ENCODE measurements at places on chromosomes 7 and 10. TPM values are rescaled to one million over a fixed set of nuclear protein-coding genes. Genes with fewer than 3 reads are reported as not detected.

MLXIPL gene
- not detected for total RNA-seq

RARRES2 gene
- total RNA-seq, result not detected

PLAU gene
- 0.57 TPM for total RNA-seq

DNA sequence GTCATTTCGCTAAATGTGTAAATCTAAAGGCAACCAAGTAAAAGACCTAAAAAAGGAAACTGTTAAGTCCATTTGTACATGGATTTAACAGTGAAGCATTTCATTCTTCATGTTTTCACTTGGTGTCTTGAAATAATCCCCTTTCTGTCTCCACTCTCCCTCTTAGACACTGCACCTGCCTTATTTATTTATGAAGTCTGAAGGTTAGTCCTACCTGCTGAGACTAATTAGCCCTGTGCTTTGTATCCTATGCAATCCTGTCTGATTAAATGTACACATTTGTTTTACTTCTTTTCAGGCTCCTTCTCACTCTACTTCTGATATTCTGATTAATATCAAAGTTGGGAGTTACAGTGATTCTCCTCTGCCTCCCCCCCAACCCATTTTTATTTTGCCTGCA is 1.9 kb upstream of the TCF7L2 start:
- no peak for DNase-seq

DNA sequence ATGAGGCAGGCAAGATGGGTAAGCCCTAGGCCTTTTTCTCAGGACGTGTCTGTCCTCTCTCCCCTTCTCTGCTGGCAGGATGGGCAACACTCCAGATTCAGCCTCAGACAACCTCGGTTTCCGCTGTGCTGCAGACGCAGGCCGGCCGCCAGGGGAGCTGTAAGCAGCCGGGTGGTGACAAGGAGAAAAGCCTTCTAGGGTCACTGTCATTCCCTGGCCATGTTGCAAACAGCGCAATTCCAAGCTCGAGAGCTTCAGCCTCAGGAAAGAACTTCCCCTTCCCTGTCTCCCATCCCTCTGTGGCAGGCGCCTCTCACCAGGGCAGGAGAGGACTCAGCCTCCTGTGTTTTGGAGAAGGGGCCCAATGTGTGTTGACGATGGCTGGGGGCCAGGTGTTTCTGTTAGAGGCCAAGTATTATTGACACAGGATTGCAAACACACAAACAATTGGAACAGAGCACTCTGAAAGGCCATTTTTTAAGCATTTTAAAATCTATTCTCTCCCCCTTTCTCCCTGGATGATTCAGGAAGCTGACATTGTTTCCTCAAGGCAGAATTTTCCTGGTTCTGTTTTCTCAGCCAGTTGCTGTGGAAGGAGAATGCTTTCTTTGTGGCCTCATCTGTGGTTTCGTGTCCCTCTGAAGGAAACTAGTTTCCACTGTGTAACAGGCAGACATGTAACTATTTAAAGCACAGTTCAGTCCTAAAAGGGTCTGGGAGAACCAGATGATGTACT is 13.1 kb downstream of the PHKG1 start:
- no peak for DNase-seq

GRCh38 chr10:78813998-78814399 is 254.8 kb upstream of the ZMIZ1 start:
- no peak for DNase-seq

DNA sequence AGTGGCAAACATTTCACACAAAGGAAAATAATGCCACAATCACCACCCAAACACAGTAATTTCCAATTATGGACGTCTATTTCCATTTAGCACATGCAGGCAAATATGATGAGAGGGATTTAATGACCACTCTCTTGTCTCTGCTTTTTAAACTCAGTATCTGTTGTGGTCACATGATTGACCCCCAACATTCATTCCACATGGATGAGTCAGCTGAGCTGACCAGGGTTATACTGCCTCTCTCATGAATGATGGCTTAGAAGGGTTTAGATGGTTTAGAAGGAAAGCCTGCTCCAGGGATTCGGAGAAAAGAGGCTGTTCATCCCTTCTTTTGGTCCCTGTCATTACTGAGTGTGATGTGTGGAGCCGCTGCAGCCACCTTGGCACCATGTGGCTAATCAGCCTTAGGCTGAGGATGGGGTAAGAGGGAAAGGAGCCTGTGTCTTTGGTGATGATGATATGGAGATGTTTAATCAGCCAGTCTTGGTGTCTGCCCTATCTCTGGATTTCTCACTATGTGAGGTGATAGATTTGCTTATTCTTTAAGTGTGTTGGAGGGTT is 38.2 kb upstream of the JAKMIP3 start:
- no peak for DNase-seq

All from activated CD4-positive, alpha-beta T cell treated with anti-CD3 and anti-CD28 coated beads, Interleukin-2, amount 10 ng/mL, durations not matched to agents 24 days and 14 days (primary cell).